ENCODE measurements at places on chromosomes 5 and 9.
A peak's percentile ranks its signal among the peaks of the same experiment; 100 is the strongest.

GRCh38 chr9:110040788-110041187 is 167.2 kb downstream of the C9orf152 start:
- DNase-seq = no peak

DNA sequence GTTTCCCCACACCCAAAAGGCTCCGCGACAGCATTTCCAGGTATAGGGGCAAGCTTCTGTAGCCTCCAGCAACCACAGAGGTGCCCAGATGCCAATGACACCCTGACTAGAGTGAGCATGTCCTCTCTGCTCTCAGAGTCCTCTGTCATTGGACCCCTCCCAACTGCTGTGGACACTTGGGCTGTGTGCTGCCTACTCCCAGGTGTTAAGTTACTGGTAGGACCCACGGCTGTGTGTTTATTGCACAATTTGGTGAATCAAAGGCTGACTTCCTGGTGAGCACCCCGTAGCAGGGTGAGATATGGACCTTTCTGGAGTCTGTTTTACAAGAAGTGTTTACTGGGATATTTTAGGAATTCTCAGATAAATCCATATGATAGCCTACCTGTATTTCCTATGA is 36.0 kb downstream of the SH3GL2 start:
- DNase-seq = no peak

DNA sequence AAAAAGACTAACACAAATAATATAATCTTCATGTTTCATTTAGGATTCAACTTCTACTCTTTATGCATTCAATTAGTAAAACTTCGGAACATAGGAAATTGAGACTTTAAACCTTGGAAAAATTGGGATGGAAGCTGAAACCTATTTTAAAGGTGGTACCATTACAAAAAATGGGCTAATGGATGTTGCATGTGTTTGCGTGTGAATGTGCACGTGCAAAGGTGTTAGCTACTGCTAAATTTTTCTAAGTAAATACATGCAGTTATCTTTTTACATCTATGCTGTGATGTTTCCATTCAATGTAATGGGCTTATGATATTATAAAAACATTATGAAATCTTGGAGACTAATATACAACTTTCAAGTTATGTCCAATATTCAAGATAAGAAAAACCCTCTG is 134.8 kb downstream of the CDH10 start:
- no peak for DNase-seq

DNA sequence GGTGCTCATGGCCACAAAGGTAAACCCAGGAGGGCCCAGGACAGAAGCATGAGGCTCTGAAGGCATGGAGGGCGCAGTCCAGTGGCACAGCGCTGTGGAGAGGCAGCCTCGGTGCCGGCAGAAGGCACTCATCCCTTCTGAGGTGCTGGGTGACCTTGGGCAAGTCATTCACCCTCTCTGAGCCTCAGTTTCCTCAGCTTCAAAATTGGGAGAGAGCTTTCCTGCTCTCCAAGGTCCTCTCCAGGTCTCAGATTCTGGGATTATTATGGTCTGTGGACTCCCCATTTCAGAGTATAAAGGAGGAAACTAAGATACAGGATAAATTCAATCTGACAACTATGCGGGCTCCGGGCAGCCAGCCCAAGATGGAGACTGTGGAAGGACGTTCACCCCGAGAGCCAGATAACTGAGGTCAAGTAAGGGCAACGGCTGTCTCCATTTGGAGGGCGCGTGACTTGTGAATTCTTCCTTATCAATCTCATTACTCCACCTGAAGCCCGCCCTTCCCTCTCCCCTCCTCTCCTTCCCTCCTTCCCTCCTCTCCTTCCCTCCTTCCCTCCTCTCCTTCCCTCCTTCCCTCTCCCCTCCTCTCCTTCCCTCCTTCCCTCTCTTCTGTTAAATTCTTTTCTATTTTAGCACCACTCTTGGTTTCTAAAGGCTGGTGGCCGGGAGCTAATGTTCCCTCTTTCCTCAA is 58.1 kb downstream of the LRSAM1 start:
- DNase-seq = no peak

DNA sequence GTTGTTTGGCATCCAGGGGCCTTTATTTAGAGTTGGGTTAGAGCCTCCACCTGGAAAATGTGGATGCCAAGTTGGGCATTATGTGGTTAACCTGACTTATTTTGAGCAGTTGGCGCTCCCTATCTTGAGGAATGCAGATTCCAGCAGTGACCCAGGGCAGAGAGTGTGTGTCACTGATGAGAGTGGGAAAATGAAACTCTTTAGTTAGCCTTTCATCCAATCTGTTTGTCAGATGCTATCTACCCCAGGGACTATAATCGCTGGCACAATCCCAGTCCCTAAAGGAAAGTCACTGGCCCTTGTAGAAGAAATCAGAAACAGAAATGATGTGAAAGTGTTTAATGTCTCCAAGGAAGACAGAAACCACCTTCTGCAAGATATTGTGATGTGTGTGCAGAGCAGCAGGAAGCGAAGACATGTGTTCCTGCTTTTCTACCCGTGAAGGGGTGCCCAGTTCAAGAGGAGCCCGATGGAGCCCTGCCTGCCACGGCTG is 10.2 kb upstream of the STING1 start:
- DNase-seq = no peak

DNA sequence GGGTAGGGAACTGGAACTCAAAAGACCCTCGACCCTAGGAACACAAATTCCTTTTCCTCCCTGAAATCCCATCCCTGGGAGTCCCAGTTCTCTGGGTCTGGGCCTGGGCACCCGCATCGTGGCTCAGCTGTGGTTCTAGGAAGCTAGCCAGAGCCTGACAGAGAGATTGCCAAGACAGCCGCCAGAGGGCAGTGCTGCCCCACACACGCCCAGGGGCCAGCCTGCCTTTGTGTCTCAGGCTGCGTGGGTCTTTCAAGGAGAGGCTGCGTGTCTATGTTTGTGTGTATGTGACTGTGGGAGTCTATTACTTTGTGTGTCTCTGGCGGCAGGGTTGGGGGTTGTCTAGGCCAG is 32.0 kb upstream of the TTLL11 start:
- peak; percentile 77 for DNase-seq
